ENCODE measurements at places on chromosomes 6 and 20.

GRCh38 chr6:134508862-134509498 lies 191.1 kb upstream of the SGK1 start:
- DNase-seq, result no peak

DNA sequence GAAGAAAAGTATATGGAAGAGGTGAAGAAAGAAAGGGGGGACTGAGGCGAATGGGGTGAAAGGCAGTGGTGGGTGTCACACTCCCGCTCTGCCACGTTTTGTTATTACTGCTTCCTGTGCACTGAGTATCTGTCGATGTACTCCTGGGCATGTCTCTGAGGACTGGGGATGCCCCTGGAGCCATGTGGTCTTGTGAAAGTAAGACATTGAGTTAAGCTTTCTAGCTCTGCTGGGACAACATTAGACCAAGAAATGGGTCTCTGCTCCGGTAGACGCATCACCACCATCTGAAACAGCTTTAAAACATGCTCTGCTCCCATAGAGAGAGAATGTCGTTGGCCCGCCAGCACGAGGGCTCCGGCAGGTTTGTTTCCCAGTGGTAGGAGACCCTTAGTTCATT lies 40.0 kb downstream of the IRF4 start:
- no peak for DNase-seq

DNA sequence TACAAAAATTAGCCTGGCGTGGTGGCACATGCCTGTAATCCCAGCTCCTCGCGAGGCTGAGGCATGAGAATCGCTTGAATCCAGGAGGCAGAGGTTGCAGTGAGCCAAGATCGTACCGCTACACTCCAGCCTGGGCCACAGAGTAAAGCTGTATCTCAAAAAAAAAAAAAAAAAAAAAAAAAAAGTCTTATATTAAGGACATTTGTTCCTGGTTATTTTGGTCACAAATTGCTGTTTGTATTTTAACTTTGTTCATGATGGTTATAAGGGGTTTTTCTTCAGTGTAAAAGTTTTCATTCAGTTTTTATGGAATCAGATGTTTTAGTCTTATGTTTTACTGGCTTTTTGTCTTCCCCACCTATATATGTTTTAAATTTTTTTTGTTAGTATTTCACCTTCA lies 13.9 kb downstream of the FILIP1 start:
- DNase-seq, result no peak

DNA sequence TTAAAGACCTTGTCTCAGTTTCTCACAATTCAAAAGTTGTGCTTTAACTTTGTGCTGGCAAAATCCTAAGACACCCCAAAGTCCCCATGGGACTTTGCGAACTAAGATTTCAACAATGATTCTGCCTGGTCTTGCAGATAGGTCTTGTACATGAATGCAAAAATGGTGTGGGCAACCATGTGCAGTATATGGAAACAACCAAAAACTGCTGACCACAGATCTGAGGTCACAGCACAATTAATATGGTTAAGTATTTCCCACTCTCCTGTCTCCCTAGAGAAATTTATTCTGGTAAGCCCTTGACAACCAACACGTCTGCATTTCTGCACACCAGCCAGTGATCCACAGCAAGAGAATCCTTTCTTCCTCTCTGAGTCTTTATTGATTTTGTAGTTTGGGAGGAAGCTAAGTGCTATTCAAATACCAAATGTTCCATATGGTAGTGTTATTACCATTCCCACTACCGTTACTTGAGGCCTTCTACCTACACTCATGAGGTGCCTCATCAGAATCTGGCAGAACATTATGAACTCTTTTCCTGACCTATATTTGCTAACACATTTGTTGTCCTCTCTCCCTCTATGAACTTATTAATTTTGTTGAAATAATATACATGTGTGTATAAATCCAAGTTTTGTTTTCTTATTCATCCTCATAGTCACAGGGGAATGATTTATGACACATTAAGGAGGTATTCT lies 178.7 kb downstream of the ATXN1 start:
- DNase-seq, result no peak

- DNase-seq, result no peak
Observed at GRCh38 chr6:68400396-68400795, 234.7 kb upstream of the ADGRB3 start.

DNA sequence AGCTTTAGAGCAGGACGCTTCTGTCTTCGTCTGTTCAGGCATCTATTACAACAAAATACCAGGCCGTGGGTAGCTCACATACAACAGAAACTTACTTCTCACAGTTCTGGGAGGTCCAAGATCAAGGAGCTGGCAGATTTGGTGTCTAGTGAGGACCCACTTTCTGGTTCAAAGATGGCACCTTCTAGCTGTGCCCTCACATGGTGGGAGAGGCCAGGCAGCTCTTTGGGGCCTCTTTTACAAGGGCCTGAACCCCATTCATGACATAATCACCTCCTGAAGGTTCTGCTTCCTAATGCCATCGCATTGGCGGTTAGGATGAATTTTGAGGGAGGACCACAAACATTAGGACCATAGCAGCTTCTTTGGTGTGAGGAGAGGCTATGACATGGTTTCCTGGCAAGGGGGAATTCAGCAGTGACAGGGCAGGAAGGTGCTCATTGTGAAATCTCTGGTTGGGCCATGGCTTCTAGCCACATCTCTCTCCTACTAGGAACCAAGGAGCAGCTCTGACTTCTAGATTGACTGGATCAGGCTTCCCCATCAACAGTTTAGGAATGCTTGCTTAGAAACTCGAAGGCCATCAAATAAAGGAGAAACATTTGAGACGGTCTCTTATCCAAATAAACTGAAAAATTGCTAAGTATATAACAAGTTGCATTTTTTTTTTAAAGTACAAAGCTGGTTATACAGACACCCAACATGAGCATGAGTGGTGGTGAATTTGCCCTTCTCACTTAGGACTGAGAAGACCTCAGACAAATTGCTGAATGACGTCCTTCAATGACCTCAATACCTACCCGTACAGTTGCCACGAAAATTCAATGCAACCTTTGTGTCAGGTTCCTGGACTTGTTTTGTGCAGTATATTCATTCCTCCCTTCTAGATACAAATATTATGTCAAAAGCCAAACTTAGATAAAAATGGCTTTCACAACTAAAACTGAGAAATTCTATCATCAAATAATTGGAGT lies 140.7 kb downstream of the ZDHHC14 start:
- no peak for DNase-seq
